ENCODE measurements at places on chromosomes 4 and X.
A peak's percentile ranks its signal among the peaks of the same experiment; 100 is the strongest.

DNA sequence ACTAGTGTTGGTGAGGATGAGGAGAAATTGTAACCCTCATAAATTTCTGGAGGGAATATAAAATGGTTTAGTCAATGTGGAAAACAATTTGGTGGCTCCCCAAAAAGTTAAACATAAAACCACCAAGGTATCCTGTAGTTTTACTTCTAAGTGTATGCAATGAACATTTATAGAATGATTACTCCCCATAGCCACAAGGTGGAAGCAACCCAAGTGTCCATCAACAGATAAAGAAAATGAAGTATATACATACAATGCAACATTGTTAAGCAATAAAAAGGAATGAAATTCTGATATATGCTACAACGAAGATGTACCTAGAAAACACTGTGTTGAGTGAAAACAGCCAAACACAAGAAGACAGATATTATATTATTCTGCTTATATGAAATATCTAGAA, 569.1 kb upstream of the GRID2 start:
- no peak for DNase-seq

DNA sequence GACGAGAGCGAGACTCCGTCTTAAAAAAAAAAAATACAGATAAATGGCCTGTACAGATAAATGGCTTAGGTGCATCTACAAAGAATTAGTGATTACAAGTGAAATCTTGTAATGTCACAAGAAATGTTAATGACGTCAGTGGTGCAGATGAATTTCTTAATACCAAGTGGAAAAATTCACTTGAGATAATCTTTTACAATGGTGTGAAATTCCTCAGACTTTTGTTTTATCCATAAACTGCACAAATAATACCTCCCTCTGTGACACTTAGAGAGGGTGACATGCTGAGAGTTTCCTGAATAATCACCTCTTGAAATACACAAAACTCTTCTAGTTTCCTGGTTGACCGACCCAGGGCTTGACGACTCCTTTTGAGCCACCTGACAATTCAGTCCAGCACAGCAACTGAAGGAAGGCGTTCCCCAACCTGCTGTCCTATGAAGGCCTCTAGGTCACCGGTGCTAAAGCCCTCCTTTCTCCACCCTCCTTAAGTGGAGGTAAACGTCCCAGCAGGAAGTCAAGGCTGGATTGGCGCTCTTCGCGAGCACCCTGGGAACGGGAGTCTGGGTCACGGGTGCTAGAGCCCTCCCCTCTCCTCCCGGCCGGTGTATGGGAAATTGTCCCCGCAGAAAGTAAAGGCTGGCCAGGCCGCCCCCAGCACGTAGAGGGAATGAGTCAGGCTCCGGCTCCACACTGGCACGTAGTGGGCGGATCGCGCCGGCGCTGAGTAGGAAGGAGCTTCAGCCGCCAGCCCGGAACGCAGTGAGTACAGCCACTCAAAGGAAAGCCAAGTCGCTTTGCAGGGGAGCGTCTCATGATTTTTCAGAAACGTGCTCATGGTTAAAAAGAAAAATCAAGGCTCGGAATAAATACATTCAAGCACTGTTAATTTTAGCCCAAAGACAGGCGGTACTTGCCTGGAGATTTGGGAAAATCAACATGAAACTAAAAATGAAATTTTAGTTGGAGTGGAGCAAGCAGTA, at the start of gene TMEM144:
TMEM144 (plus strand) TSS at position 662 of the 983 bp plus-strand sequence. CDS start 2,182 bp downstream, outside the sequence.
- DNase-seq = peak; percentile 96

GRCh38 chrX:111167334-111167733, 71.3 kb downstream of the PAK3 start:
- DNase-seq = no peak

- no peak for DNase-seq
These were observed 116.8 kb upstream of the KIT start for GRCh38 chr4:54540931-54541330.

DNA sequence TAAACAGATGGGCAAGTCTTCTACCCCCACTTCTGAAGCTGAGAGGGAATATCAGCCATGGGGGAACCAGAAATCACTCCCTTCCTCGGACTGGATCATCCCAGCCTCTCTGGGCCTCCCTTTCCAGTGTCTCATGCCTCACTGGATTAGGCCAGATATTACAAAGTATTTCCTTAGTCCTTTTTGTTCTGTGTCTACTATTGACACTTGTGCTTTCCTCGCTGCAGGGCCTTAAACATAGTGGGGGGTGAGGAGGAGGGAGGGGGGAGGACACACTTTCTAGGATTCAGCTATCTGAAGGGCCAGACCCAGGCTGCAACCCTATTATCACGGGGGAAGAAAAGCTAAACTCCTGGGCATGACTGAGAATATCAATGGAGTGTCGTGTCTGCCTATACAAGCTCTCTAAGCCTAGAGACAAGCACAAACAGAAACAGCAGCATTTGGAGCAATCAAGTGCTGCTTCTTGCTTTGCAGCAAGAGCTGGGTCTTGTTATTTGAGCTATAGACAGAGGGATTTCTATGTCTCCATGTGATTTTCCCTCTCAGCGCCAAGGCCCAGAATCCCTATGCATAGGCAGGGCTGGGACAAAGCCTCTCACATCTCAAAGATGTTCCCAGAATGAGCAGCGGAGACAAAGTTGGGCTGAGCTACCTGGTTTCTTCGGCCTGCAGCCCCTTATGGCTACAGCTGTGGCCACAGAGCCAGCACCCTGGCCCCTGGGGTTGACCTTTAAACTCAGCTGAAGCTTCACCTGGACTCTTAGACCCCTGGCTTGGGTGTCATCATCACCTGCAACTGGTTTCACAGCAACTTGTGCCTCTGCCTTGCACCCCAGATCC, 20.2 kb downstream of the PJA1 start:
- peak; percentile 27 for DNase-seq

- no peak for DNase-seq
These were observed 158.8 kb downstream of the TECRL start for GRCh38 chr4:64250488-64250887.

DNA sequence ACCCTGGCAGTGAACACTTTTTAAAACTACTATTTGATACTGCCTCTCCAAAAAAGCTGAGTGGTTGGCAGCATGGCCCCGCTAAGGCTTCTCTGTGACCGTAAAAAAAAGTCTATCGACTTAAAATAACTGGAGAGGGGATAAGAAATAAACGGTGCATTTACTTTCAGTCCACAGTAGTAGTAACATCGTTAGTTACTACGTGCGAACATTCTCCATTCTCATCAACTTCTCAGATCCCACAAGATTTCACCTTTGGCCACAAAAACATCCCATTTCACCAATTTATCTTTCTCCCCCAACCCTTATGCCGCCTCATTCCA, 524 bp upstream of the EXOSC9 start:
- DNase-seq = no peak

- no peak for DNase-seq
These were observed 6.9 kb downstream of the KLHL5 start for GRCh38 chr4:39068907-39069306.

GRCh38 chr4:66604192-66604591, 933.9 kb upstream of the EPHA5 start:
- DNase-seq = no peak

- DNase-seq = no peak
These were observed 283.5 kb downstream of the EVC2 start for GRCh38 chr4:5424901-5425300.

GRCh38 chr4:17448689-17449088, 63.2 kb downstream of the QDPR start:
- no peak for DNase-seq

- no peak for DNase-seq
These were observed 154.5 kb downstream of the MSN start for GRCh38 chrX:65821721-65822496.

- no peak for DNase-seq
These were observed 12.9 kb downstream of the DCK start for GRCh38 chr4:71006203-71006907.

DNA sequence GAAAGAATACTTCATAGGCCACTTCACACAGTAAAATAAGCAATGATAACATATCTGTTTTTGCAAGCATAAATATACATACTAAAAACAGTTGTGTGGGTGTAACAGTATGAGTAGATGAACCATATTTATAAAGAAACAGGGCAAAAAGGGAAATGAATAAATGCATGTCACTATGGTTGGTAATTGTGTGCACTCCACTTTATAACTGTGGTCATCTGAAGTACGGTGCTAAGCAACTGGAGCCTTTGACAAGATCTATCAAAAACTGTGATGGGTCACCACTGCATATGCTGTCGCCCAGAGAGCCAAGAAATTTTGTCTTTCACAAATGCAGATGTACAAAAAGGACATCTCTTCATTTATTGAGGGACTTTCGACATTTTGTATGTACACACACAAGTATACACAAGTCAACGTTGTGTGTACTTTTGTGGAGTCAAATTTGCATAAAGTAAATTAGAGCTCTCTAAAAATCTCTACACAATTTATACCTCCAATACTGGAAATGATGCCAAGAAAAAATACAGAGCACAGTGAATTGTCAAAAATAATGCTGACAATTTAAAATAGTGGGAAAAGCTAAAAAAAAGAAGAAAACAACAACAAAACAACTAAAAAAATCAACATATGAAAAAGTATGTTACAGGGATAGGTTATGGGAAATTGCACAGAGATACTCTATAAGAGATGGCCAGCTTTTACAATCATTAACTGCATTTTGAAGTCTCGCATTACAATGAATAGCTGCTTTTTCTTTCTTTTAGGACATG, 123.1 kb upstream of the ENPEP start:
- DNase-seq = no peak

- DNase-seq = no peak
These were observed 591.0 kb upstream of the ATOH1 start for GRCh38 chr4:93237521-93237920.

DNA sequence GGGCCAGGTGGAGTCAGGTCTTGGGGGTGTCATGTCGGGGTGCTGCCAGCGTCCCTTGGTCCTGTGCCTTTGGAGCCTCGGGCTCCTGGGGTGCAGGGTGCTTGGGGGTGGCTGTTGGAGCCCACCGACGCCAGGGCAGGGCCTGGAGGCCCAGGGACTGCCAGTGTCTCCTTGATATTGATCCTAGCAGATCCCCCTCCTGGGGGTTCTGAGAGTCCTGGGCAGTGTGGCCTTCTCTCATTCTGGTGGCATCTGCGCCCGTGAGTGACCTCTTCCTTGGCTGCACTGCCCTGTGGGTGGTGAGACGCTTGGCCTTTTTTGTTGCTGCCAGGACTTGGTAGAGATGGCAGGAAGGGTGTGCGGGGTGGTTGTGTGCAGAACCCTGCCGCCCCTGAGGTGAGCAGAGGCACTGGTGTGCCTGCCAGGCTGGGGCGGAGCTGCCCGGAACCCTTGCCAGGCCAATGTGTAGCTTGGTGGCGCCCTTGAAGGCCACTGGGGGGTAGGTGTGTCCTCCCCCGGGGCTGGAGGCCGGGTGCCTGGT, 7.0 kb downstream of the NAT8L start:
- DNase-seq = peak; percentile 32

DNA sequence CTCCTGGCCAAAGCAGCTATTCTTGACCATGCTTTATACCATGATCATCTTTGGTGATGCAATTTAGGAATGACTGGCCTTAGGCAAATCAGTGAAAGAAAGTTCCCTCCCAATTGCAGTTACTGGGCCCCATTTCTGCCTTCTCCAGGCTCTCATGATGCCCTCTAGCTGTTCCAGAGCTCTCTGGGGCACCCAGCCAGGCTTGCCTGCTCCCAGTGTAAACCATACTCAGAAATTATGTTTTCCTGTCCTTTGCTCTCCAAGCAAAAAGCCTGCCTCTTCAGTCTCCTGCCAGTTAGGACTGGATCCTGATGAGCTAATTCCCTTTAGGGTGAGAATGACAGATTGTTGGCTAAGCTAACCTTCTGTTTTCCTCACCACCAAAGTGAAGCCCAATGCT, 85.3 kb upstream of the RBPJ start:
- DNase-seq = no peak

DNA sequence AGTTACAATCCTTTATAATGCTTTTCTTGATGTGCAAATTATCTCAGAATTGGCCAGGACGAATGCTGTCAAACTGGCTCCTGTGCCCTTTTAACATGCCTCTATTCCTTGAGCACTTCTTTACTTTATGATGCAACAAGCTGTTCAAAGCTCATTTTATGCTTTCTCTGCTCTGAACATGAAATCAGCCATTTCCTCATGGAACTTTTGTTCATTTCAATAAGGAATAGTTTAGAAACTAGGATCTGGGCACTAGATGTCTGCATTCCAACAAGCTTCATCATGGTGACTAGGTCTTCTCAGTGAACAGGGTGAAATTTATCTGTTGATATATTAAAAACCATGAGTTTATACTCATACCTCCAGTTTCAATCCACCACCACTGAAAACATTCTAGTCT, 87.3 kb upstream of the TEX13A start:
- DNase-seq = no peak

GRCh38 chrX:150575419-150575814, 7.0 kb downstream of the MTM1 start:
- DNase-seq = no peak

- DNase-seq = no peak
These were observed 43.4 kb downstream of the TXK start for GRCh38 chr4:48090621-48091020.

- DNase-seq = no peak
These were observed 8.4 kb upstream of the PLA2G12A start for GRCh38 chr4:109738104-109738872.

- DNase-seq = no peak
These were observed 8.7 kb upstream of the MUC7 start for GRCh38 chr4:70463335-70463734.

- no peak for DNase-seq
These were observed 114.5 kb upstream of the ACSL4 start for GRCh38 chrX:109847257-109848187.

- DNase-seq = no peak
These were observed 45.2 kb upstream of the UNC5C start for GRCh38 chr4:95594013-95594412.

DNA sequence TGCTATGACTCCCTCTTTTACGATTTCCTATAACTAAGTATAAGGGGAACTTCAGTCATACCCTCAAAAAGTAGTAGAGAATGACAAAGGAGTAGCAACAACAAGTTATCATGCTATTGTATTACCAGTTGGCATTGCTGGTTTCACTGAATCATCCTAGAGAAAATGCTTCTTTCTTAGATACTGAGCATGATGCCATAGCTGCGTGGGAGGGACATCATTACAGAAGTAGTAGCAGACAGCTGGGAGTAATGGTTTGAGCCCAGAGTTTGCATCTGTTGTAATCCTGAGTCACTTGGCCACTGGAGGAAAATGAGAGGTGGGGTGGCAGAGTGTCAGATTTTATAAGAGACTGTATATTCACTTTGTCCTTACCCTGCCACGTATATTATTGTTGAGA, 38.6 kb downstream of the MTMR1 start:
- DNase-seq = no peak

DNA sequence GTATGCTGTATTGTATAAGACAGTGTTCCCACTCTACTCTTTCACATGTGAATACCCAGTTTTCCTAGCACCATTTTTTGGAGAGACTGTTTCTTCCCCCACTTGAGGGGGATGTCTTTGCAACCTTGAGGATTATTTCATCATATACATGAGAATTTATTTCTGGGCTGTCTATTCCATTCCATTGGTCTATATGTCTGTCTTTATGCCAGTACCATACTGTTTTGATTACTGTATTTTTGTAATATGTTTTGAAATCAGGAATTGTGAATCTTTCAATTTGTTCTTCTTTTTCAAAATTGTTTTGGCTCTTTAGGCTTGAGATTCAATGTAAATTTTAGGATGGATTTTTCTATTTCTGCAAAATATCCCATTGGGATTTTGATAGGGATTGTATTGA, 15.8 kb upstream of the LHFPL1 start:
- DNase-seq = no peak

GRCh38 chr4:102778720-102779119, 18.0 kb upstream of the MANBA start:
- DNase-seq = no peak
